ENCODE measurements at places on chromosomes 4 and X.
A peak's percentile ranks its signal among the peaks of the same experiment; 100 is the strongest.

GRCh38 chr4:78533854-78534253, 17.7 kb upstream of the ANXA3 start:
- DNase-seq = no peak

DNA sequence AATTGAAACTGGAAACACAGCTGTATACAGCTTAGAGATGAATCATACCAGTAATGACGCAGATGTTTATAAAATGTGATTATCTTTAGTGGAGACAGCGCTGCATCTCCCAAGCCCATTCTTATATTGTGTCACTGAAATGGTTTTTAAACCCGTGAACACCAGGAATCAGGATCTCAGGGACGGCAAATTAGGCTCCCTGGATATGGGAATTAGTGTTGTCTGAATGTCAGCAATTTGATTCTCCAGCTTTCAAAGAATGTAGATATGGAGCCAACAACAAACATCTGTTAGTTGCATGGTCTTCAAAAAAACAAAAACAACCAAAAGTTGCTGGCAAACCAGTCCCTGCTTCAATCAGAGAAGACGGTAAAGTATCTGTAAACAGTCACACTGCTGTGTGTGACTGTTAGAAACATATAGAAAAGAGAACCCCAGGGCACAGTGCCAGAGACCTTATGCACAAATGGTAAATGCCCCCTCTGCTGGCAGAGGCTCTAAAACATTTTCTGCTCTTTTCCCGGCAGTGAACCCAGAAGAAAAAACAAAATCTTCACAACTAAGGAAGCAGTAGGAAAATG, 351.9 kb upstream of the FTHL17 start:
- DNase-seq = peak; percentile 50

- no peak for DNase-seq
These were observed 96.9 kb downstream of the CHRDL1 start for GRCh38 chrX:110698696-110699095.

DNA sequence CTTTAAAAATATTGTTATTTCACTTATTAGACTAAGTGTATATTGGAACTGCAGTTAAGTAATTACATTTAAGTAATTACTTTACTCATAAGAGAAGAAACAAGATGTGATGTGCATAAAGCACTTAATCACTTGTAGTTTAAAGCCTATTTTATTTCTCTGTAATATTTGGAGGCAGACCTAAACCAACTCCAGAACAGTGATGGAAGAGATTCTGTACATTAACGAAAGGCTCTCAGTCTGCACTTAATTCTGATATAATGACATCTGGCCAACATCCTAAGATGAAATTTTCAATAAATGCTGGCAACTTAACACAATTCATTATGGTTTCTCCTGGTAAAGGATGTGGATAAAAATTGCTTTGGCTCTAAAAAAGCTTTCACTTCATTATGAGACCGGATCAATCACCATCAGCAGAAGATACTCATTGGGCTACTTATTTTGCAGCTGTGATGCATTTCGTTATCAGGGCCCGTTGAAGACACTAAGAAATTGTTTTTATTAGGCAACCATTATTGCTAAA, 342.6 kb downstream of the C4orf33 start:
- DNase-seq = no peak

All from HEK293T (cell line).